ENCODE measurements at places on chromosomes 12 and 14. TPM values are rescaled to one million over a fixed set of nuclear protein-coding genes. Genes with fewer than 3 reads are reported as not detected.

Gene MGST1
- 21.7 TPM for polyA plus RNA-seq

- DNase-seq: no peak
Observed at GRCh38 chr12:85559536-85559935, 276.7 kb downstream of the RASSF9 start.

- no peak for DNase-seq
Observed at GRCh38 chr12:85007836-85008235, 28.2 kb downstream of the TSPAN19 start.

Gene SLC22A17
- 9.7 TPM for polyA plus RNA-seq

Data from heart left ventricle (tissue), 16 donors.